ENCODE measurements at places on chromosomes 5 and 9. TPM values are rescaled to one million over a fixed set of nuclear protein-coding genes. Genes with fewer than 3 reads are reported as not detected.

GRCh38 chr5:57171816-57172465 is 1.9 kb upstream of the GPBP1 start:
- DNase-seq, result no peak
- no peaks in the 10 kb centered on the region for H3K36me3 ChIP-seq
- no peak overlapping the region for H3K4me3 ChIP-seq
- H3K27me3 ChIP-seq, result no peaks in the 10 kb centered on the region
- no peak overlapping the region for H3K27ac ChIP-seq
- H3K4me1 ChIP-seq, result no peaks in the 10 kb centered on the region

- peak overlapping the region; percentile 100 for H3K27ac ChIP-seq
- H3K36me3 ChIP-seq, result no peaks in the 10 kb centered on the region
- DNase-seq, result peak; percentile 85
- no peak overlapping the region for H3K4me3 ChIP-seq
Observed at GRCh38 chr9:94920420-94921091, 194.1 kb downstream of the AOPEP start.

- peak overlapping the region; percentile 92 for H3K27ac ChIP-seq
- H3K27me3 ChIP-seq, result no peaks in the 10 kb centered on the region
- DNase-seq, result peak; percentile 87
- peaks cover 6% of the 10 kb centered on the region for H3K4me1 ChIP-seq
- no peak overlapping the region for H3K4me3 ChIP-seq
Observed at GRCh38 chr5:91311697-91312501, 71.2 kb downstream of the ARRDC3 start.

- no peak overlapping the region for H3K27ac ChIP-seq
- H3K4me1 ChIP-seq, result no peaks in the 10 kb centered on the region
- no peaks in the 10 kb centered on the region for H3K27me3 ChIP-seq
- H3K4me3 ChIP-seq, result no peak overlapping the region
- DNase-seq, result no peak
Observed at GRCh38 chr9:134061688-134062371, 6.0 kb downstream of the BRD3 start.

DNA sequence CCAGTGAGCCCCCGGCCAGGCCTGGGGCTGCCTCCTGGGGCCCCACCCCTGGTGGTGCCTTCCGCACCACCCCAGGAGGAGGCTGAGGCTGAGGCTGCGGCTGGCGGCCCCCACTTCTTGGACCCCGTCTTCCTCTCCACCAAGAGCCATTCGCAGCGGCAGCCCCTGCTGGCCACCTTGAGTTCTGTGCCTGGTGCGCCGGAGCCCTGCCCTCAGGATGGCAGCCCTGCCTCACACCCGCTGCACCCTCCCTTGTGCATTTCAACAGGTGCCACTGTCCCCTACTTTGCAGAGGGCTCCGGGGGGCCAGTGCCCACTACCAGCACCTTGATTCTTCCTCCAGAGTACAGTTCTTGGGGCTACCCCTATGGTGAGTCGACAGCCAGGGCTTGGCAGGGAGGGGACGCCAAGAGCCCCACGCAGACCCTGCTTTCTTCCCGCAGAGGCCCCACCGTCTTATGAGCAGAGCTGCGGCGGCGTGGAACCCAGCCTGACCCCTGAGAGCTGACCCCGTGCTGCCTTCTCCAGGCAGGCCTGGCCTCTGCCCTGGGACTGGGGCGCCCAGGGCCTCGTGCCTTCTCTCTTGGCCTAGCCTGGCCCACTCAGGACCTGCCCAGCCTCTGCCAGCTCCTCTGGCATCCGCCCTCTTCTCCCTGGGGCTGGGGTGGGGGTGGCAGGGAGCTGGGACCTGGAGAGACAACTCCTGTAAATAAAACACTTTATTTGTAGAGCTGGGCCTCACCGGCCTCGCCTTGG is 4.0 kb upstream of the EHMT1 start:
- no peak overlapping the region for H3K27ac ChIP-seq
- H3K36me3 ChIP-seq, result no peaks in the 10 kb centered on the region
- no peak overlapping the region for H3K4me3 ChIP-seq
- no peaks in the 10 kb centered on the region for H3K27me3 ChIP-seq

DNA sequence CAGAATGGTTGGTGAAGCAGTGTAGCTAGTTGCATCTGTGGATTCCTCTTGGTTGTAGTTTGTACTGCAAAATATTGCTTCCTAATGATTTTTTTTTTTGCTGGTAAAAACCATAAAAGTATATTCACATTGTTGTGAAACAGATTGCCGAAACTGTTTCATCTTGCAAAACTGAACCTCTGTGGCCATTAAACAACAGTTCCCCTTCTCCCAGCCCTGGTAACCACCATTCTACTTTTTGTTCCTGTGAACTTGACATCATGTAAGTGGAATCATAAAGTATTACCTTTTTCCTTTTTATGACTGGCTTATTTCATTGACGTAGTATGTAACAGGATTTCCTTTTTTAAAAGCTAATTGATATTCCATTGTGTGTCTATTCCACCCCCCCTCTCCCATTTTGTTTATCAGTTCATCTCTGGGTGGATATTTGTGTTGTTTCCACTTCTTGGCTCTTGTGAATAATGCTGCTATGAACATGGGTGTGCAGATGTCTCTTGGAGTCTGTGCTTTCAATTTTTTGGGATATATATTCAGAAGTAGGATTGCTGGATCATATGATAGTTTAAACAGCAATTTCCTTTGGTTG is 11.8 kb downstream of the SUB1 start:
- H3K4me3 ChIP-seq, result no peak overlapping the region
- no peak overlapping the region for H3K27ac ChIP-seq

DNA sequence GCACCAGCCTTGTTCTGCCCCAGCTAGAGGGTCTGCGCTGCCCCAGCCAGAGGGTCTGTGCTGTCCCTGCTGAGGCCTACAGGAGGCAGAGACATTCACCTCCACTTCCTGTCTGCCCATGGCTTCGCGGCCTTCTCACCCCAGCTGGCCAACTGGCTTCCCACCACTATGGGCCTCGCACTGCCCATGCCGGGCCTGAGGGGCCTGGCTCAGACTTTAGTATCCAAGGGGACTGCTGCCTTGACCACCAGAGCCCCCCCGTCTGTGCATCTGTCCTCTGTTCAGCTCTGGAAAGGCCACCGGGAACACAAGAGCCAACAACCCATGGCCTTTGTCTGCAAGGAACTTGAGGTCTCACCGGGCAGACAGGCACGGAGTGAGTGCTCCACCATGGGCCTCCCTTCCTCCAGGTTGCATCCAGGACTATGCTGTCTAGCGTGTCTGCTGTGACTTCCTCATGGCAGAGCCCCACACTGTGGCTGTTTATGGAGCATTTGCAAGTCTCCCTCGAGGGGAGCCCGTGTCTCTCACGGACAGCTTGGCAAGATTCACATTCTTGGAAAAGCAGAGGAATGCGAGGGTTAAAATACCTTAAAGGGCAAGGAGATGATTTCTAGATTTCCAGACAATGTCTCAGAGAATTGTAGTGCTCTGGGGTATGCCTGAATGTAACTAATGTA is 1.7 kb downstream of the DCANP1 start:
- no peaks in the 10 kb centered on the region for H3K27me3 ChIP-seq
- no peak for DNase-seq
- no peaks in the 10 kb centered on the region for H3K36me3 ChIP-seq
- no peak overlapping the region for H3K27ac ChIP-seq

DNA sequence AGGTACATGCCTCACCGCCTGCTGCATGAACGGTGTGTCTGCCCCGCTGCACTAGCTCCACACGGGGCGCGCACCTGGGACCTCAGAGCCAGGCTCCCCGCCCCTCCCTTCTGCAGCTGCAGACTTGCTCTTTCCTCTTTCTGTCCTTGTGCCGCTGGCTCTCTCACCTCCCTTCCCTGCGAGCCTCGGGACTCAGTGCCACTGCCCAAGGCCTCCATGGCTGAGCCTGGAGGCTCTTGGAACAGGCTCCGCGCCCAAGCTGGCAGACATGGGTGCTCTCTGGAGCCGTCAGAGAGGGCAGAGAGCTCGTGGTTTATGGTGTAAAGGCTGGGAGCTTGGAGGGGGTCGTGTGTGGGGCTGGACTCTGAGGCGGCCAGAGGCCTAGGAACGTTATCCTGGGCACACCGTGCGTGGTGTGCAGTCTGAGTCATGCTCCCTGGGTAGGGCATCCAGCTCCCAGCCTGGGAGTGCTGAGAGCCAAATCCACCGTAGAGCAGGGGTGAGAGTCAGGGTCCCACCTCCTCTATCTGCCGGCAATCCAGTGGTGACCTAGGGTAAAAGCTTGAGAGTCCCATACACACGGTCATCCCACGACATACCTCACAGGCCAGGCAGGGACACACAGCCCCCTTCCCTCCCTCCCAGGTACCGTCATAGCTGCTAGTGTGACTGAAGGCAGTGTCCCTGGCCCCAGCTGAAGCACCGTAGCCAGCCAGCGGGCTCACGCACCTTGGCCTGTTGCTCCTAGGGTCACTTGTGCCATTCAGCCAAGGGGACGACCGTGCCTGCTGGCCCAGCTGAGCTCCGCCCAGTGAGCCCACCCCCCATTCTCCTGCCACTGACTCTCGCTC is 22.4 kb downstream of the GOLGA2 start:
- H3K27me3 ChIP-seq, result no peaks in the 10 kb centered on the region
- DNase-seq, result no peak
- no peak overlapping the region for H3K4me3 ChIP-seq
- no peak overlapping the region for H3K27ac ChIP-seq

DNA sequence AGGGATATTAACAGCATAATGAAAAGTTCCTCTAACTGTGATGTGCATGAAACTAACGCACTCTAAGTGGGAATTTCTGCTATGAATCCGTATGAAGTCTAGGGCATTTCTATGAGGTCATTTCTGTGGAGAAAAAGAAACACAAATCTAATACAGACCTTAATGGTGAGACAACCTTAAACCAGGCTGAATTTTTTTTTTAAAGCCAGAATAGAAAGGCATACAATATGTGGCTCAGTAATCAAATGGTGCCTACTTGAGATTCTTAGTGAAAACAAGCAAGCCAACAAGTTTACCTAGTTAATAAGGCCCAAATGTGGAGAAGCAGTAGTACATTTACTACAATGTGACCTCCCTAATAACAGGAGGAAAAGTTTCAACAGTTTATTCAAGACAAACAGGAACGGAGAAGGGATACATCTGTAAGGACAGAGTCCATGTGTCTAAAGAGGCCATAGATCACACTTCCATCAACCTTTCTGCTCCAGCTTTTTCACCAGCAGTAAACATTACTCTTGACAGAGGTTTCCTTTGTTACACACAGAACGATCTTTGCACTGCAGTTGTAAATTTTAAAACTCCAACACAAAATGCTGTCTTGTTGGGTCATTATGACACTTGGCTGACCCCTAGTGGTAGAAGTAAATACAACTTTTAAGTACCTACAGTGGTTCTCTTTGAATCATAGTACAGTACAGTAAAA is 26.2 kb downstream of the CARNMT1 start:
- H3K4me3 ChIP-seq, result no peak overlapping the region
- H3K36me3 ChIP-seq, result no peaks in the 10 kb centered on the region
- no peak overlapping the region for H3K27ac ChIP-seq
- no peak for DNase-seq
- no peaks in the 10 kb centered on the region for H3K27me3 ChIP-seq

- H3K36me3 ChIP-seq, result no peaks in the 10 kb centered on the region
- no peak overlapping the region for H3K27ac ChIP-seq
- H3K4me3 ChIP-seq, result no peak overlapping the region
- H3K4me1 ChIP-seq, result no peaks in the 10 kb centered on the region
- H3K27me3 ChIP-seq, result no peaks in the 10 kb centered on the region
Observed at GRCh38 chr5:151779531-151780125, 7.9 kb downstream of the G3BP1 start.

DNA sequence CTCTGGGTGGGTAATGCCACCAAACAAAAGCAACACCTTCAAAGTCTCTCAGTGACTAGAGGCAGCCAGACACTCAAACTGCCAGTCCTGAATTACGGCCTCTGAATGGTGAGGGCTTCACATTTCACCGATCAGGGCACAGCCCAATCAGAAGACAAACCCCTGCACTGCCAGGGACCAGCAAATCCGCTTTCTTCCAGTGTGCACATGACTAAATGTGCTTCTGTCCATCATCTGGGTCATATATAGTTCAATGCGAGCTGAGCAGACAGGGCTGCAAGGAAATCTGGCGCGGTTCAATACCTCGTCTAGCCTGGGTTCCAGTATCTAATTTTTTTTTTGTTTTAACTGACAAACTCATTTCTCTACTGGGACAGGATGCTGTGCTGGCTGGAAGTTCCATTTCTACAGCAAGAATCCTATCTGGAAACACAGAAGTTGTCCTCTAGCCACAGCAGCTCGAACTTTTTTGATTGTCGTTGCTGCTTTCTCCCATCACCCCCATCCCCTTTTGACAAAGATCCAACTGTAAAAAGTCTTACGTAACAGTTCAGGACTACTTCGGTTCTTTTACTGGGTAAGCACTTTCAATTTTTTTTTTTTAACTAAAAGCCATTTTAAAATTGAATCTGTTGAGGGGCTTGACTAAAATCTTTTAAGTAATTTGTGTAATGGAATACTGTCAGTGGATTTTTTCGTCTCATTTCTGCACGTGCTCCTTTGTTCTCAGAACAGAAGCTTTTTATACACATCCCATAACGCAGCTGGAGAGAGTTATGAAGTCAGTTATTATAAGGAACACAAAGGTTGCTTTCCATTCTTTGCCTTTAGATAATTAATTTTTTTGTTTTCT is 112.7 kb downstream of the NR6A1 start:
- H3K4me1 ChIP-seq, result no peaks in the 10 kb centered on the region
- no peaks in the 10 kb centered on the region for H3K27me3 ChIP-seq
- H3K4me3 ChIP-seq, result peak overlapping the region; percentile 89
- peak; percentile 78 for DNase-seq

GRCh38 chr9:19619221-19619620 is 169.6 kb downstream of the SLC24A2 start:
- H3K27ac ChIP-seq, result no peak overlapping the region
- no peaks in the 10 kb centered on the region for H3K27me3 ChIP-seq
- no peaks in the 10 kb centered on the region for H3K36me3 ChIP-seq
- no peaks in the 10 kb centered on the region for H3K4me1 ChIP-seq

DNA sequence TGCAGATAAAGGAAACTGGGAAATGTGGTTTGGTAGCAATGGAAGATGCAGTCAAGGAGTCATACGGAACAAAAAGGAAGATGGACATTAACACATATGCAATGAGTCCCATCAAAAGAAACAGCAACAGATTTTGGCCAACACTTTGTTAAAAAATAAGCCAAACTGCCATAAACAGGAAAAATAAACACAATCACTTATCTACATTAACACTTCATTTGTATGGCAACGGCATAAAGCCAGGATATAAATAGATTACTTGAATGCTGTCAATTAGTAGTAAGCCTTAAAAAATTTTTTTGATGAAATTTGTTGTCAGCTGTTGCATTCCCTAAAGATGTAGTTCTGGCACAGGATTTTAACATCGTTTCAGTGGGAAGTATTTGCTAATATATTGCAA is 190.8 kb downstream of the CDH12 start:
- H3K27me3 ChIP-seq, result no peaks in the 10 kb centered on the region
- no peak overlapping the region for H3K27ac ChIP-seq
- H3K4me3 ChIP-seq, result no peak overlapping the region
- no peaks in the 10 kb centered on the region for H3K4me1 ChIP-seq
- DNase-seq, result no peak
- no peaks in the 10 kb centered on the region for H3K36me3 ChIP-seq

Gene CDC25C
- polyA plus RNA-seq, result 0.38 TPM

Gene ZBTB26
- 4.9 TPM for polyA plus RNA-seq

Gene PLAC8L1
- not detected for polyA plus RNA-seq

Gene GNA14
- 1.0 TPM for polyA plus RNA-seq

Gene TMC1
- polyA plus RNA-seq, result not detected

Gene INSL6
- polyA plus RNA-seq, result not detected

All from aorta (tissue), 5 donors.